ENCODE measurements at places on chromosomes 1 and 21.
A peak's percentile ranks its signal among the peaks of the same experiment; 100 is the strongest.

- DNase-seq = no peak
Observed at GRCh38 chr1:211118407-211119102, 15.4 kb downstream of the KCNH1 start.

GRCh38 chr1:26786437-26787380 lies 1.0 kb upstream of the PIGV start:
- peak; percentile 10 for DNase-seq

DNA sequence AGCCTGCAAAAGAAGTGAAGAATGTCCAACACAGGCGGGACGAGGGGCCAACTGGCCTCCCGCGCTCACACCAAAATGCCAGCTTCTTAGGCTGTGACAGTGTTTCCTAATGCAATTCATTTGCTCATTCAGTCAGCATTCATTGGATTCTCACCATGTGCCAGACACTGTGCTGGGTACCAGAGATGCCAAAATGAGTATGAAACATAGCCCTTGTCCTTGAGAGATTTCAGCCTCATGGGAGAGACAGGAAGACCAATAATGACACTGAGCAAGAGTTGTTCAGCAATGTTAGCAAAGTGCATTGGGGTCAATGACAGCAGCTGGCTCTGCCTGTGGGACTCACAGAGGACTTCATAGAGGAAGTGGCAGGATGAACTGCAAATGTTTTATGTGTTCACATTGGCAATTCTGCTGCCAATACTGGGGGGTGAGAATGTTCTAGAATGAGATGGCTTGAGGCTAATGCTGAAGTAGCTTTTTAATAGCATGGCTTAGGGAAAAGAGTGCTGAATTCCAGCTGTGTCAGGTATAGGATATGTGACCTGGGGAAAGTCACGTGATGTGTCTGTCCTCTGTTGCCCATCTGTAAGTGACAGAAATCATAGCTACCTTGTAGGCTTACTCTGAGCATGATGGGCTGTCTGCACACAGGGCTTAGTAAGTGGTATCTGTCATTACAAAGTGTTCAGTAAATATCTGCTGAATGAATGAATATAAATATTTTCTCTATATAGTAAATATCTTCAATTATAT lies 58.3 kb upstream of the KIF26B start:
- no peak for DNase-seq

DNA sequence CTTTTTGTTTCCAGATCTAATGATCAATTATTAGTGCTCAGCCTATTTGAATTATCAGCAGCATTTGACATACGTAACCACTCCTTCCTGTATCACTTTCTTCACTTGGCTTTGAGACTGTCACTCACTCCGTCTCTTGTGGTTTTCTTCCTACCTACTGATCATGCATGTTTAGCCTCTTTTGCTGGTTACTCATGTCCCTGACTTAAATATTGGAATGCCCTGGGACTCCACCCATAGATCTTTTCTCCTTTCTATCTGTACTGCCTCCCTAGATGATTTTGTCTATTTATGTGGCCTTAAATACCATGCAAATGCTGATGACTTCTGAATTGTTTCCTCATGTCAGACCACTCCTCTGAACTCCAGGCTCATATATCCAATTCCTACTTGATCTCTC lies 57.7 kb upstream of the PDE4B start:
- no peak for DNase-seq

GRCh38 chr21:43731891-43732711 lies 13.2 kb downstream of the PDXK start:
- no peak for DNase-seq

GRCh38 chr1:46205791-46206190 lies 2.7 kb downstream of the LURAP1 start:
- no peak for DNase-seq

DNA sequence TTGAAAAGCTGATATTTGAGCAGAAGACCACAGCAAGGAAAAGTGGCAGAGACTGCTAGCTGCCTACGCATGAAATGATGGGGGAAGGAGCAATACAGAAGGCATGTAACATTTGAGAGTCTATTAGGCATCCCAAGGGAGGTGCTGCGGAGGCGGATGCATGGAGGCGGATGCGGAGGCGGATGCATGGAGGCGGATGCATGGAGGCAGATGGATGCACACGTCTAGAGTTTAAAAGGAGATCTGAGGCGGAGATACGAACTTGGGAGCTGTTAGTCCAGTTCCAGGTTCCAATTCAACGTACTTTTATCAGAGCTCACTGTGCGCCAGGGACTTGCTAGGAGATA lies 744 bp upstream of the DDX20 start:
- DNase-seq = no peak

DNA sequence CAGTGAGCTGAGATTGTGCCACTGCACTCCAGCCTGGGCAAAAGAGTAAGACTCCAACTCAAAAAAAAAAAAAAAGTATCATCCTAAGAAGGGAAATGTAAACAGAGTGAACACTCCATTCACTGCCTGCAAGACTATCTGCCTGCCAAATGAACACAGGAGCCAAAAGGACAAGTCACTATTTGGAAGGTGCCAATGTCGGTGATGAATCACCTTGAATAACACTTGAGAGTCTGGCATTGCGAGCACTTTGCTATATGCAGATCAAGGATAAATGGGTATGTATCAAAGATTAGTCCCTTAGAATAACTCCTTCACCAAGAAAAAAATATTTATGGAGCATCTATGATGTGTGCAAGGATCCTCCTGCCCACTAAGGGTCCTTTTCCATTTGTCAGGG lies 6.6 kb downstream of the UBR4 start:
- no peak for DNase-seq

GRCh38 chr21:46092811-46093667 lies 4.9 kb upstream of the COL6A2 start:
- DNase-seq = no peak

All from activated naive CD4-positive, alpha-beta T cell (primary cell).